ENCODE measurements at places on chromosomes 13 and 19.

DNA sequence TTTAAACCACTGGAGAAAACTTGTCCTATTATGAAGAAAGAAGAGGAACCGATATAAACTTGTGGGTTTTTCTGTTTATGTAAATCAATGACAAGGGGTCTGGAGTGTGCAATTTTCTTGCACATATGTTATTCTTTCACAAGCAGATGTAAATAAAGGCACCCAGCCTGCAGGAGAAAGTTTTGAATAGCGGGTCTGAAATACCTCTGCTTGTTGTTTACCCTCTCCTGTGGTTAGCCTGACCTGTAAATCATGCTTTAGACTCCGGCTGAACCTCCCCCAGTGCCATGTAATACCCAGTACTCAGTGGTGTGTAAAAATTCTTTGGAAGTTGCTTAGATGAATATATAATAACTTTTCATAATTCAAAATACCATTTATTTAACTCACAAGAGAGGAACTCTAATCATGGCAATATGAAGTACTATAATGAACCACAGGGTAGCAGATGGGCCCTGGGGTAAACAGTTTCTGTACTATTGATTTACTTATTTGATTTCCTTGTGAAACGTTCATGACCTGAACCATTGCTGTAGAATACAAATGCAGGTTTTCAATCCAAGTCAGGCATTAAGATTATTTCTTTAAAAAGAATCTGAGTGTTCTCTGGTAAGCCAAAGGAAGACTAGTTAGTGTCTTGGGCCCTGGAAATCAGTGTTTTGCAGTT, 245.1 kb downstream of the LMO7 start:
- no peak for DNase-seq

DNA sequence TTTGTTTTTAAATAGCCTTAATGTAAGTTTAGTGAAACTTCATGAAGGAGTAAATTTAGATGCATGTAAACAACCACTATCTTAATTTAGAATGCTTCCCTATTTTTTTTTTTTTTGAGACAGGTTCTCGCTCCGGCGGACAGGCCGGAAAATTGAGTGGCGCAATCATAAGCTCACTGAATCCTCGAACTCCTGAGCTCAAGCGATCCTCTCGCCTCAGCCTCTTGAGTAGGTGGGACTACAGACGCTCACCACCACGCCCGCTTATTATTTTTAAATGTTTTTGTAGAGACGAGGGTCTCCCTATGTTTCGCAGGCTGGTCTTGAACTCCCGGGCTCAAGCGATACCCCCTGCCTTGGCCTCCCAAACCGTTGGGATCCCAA, 1.6 kb downstream of the TEX30 start:
- no peak for DNase-seq

DNA sequence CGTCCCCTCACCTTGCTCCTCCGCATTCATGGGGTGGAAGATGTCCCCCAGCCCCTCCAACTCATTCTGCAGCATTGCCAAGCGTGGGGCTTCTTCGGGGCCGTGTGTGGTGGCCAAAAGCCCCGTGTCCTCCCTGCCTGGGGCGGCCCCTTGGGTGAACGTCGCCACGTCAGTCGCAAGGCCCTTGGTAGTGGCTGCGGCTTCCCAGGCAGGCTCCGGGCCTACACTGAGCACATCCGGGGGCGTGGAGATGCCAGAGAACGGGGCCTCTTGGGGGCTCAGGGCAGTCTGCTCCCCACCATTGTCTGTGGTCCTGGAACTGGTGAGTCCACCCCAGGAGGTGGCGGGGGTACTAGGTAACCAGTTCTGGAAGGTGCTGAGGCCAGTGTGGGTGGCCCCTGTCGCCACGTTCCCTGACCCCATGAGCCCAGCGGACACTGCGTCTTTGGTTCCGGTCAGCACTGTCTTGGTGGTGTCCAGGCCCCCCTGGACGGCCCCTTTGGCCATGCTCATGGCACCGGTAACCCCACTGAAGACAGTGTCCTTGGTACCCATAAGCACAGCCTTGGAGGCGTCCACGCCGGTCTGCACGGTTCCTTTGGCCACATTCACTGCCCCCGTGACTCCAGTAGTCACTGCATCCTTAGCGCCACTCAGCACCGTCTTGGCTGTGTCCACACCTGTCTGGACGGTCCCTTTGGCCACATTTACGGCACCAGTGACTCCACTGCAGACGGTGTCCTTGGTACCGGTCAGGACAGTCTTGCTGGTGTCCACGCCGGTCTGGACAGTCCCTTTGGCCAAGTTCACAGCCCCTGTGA, 7.6 kb downstream of the PLIN4 start:
- no peak for DNase-seq

- no peak for DNase-seq
Measured at GRCh38 chr13:104382951-104383350, 1316.7 kb upstream of the SLC10A2 start.

DNA sequence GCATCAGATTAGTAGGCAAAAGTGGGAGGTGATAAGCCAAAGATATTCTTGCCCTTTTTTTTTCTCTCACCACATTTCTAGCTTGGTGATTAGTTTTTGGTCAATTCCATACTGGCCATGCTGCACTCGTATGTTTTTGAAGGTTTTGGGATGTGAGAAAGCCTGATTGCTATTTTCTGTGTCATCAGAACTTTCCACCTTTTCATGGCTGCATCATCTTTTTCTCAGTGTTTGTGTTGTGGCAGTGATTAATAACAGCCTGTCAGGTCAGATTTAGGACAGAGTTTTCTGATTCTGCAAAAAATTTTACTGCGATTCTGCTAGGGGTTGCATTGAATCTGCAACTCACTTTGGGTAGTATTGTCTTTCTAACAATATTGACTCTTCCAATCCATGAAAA, 32.9 kb downstream of the PSG1 start:
- no peak for DNase-seq

GRCh38 chr19:41787055-41787454, 9.3 kb upstream of the CEACAM3 start:
- DNase-seq, result no peak

GRCh38 chr13:83007226-83007625, 875.0 kb downstream of the SLITRK1 start:
- DNase-seq, result no peak

- DNase-seq, result no peak
Measured at GRCh38 chr13:27261396-27261795, 9.2 kb upstream of the RASL11A start.

DNA sequence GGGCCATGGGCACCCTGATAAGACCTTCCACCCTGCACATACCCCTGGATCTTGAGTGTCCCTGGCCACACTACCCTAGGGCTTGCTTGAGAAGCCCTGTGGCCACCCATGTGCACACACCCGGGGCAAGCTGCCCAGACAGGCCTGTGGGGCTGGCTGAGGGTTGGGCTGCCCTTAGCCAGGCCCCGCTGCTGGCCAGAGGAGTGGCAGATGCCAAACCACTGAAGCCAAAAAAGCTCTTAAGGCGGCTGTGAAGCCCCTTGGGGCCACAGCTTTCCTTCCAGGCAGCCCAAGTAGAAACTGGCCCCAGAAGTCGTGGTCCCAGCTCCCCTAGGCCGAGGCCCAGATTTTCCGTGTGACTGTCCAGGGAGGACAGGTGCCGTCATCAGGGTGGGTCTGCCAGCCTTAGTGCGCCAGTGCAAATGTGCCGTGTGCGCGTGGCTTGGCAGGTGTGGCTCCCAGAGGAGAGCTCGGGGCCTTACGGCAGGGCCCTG, 14.8 kb downstream of the CEBPG start:
- DNase-seq, result peak; percentile 55

GRCh38 chr13:48569104-48569666, 36.3 kb upstream of the RCBTB2 start:
- no peak for DNase-seq

DNA sequence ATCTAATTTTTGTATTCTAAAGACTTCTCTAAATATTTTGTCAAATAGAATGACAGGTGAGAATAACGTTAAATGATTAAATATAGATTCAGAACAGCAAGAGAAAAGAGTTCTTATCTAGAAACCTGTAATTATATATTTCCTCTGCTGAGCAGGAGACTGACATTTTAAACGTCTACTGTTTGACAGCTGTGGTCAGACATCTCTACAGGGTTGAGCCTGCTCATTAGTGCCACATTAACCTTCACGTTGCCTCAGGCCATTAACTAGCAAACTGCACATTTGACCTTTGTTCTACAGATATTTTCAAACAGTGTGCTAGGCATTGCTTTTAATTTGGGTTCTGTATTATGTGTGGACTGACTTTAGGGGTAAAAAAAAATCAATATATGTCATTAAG, 347.5 kb downstream of the GPC5 start:
- DNase-seq, result no peak

- DNase-seq, result no peak
Measured at GRCh38 chr13:100789968-100790367, 115.4 kb upstream of the TMTC4 start.

GRCh38 chr13:85717921-85718320, 81.3 kb downstream of the SLITRK6 start:
- DNase-seq, result no peak

- DNase-seq, result no peak
Measured at GRCh38 chr13:39506559-39507390, 96.2 kb downstream of the LHFPL6 start.

DNA sequence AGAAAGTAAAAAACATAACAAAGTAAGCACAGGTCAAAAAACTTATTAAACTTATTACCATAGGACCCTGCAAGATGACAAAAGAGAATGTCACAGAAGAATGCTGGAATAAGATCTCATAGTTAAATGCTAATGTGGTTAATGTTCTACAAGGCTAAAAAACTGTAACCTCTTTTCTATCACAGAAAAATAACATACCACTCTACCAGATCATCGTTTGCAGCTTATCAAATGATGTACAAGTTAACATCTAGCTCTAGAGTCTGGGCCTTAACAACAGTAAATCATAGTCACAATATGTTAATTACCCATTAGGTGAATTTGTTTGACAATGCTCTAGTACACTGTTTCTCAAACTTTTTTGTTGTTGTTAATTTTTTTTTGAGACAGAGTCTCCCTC, 53.0 kb downstream of the NUFIP1 start:
- DNase-seq, result no peak

Measured in activated effector memory CD4-positive, alpha-beta T cell treated with anti-CD3 and anti-CD28 coated beads, Interleukin-2, amount 50 U/mL, for 16 hours (primary cell).